ENCODE measurements at places on chromosomes 6 and 20.

DNA sequence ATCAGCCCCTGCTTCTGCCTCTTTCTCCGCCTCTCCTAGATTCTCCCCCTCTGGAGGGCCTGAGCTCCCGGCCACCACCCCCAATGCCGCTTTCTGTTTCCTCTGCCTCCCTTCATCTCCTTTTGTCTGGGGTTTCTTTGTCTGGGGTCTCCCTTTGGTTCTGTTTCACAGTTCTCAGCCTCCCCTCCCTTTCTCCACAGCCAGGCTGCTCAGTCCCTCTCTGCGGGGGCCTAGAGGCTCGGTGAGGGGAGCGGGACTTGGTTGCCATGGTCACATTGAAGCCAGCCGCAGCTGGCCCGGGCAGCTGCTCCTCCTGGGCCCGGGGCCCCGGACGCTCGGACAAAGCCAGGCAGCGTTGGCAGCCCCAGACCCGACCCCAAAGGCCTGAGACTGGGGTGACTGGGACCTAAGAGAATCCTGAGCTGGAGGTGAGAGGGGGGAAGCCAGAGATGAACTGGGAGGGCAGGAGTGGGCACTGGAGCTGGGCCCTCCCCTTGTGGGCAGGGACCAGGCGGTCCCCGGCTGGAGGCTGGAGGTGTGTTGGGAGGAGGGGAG is 3.5 kb upstream of the DDR1 start:
- DNase-seq = no peak

DNA sequence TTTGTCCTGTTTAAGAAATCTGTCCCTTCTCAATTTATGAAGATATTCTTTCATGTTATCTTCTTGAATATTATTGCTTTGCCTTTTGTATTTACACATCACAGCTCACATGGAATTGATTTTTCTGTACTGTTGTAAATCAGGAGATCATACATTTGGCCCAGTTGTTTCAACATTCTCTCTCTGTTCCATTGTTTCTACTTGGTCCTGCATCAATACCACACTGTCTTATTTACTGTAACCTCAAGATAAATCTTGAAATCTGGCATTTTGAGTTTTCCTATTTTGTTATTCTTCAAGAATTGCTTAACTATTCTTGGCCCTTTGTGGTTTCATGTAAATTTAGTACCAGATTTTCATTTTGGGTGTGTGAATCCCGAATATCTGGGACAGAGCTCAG is 121.7 kb upstream of the CCN2 start:
- no peak for DNase-seq

DNA sequence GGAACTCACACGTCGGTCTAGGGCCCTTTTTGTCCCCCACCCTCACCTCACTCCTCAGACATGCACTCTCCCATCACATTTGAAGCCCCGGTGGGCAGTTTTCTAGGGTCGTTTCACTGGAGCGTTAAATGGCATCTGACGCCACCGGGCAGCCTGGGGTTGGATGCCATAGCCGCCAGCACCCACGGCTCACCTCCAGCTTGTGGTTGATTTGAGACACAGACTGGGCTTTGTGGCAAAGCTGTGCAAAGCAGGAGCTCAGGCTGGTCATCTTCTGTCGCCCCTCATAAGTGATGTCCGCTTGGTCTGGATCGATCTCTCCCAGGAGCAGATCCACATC is 530 bp downstream of the GOPC start:
- no peak for DNase-seq

- no peak for DNase-seq
Observed at GRCh38 chr6:17015551-17016381, 86.1 kb upstream of the STMND1 start.

- DNase-seq = no peak
Observed at GRCh38 chr6:78962448-78962847, 95.1 kb downstream of the IRAK1BP1 start.

Measured in GM12891 (cell line).